ENCODE measurements at places on chromosomes 4 and X. TPM values are rescaled to one million over a fixed set of nuclear protein-coding genes. Genes with fewer than 3 reads are reported as not detected.

The GYPE gene
- total RNA-seq = 2.5 TPM

DNA sequence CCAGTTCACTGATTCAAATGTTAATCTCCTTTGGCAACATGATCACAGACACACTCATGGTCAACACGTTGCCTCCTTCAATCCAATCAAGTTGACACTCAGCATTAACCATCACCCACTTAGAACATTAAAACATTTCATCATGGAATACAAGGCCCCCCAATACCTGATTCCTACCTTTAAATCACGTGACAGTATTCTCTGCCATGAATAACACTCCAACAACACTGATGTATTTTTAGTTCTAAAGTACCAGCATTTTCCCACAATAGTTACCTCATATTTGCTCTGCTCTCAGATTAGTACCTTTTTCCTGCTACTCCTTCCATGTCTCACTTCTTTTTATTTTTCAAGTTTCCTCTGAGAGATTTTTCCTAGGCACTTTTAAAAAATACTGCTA is 19.6 kb downstream of the IL13RA2 start:
- no peaks in the 10 kb centered on the region for H3K4me1 ChIP-seq
- no peaks in the 10 kb centered on the region for H3K36me3 ChIP-seq
- no peak overlapping the region for H3K4me3 ChIP-seq
- H3K27me3 ChIP-seq = no peaks in the 10 kb centered on the region

DNA sequence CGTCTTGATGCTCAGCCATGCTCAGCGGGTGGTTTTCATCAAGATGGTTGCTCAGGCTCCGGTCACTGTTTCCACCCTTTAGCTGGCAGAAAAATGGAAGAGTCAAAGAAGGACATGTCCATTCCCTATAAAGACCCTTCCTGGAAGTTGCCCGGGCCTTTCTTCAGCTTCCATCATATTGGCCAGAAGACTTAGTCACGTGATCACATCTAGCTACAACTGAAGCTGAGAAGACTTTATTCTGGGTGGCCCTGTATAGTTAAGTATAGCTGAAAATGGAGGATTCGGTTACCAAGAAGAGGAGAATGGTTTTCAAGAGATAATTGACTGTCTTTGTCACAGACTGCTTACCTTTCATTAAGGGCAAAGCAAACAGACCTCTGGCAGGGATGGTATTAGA is 296.7 kb upstream of the CASK start:
- DNase-seq = no peak
- no peaks in the 10 kb centered on the region for H3K36me3 ChIP-seq
- H3K4me3 ChIP-seq = no peak overlapping the region
- H3K27me3 ChIP-seq = no peaks in the 10 kb centered on the region
- H3K27ac ChIP-seq = no peak overlapping the region
- H3K4me1 ChIP-seq = no peaks in the 10 kb centered on the region

DNA sequence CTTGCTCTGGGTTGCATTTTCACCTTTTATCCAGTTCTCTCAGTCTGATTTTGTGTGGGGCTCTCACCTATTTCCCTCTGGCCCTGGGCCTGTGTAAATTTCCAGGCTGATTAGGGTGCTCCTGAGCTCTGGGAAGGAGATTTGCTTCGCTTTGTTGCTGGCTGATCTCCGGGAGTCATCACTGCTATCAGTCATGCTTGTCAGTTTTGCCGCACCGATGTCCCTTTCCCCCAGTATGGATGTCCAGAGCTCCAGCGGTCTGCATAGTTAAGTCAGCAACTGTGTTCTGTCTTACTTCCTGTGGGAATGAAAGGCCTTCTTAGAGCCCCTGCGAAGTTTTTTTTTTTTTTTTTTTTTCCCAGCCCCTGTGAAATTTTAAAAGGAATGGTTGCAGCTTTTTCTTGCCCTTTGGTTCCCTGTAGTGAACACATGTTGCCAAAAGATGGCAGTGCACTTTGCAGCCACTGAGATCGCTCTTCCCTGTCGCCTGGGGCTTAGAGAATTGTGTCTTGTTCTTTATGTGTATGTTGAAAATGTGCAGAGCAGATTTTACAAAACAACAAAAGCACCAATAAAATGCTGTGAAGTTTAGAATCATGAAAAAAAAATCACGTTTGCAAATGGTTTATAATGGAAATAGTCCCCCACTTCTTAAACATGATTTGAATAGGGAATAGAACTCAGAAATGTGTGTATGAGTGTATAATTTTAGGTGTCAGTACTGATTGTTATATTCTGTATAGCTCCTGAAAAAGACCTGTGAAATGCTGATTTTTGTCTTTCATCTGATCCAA is 109.1 kb upstream of the SLC4A4 start:
- no peak for DNase-seq
- H3K36me3 ChIP-seq = no peaks in the 10 kb centered on the region
- H3K27me3 ChIP-seq = no peaks in the 10 kb centered on the region
- no peak overlapping the region for H3K27ac ChIP-seq
- peaks cover 26% of the 10 kb centered on the region for H3K4me1 ChIP-seq

The MAGEB1 gene
- not detected for total RNA-seq

- no peaks in the 10 kb centered on the region for H3K27me3 ChIP-seq
- peaks cover 7% of the 10 kb centered on the region for H3K36me3 ChIP-seq
- no peak for DNase-seq
- H3K4me3 ChIP-seq = no peak overlapping the region
- H3K4me1 ChIP-seq = no peaks in the 10 kb centered on the region
- H3K27ac ChIP-seq = no peak overlapping the region
Observed at GRCh38 chrX:132068405-132068804, 45.3 kb downstream of the STK26 start.

- no peaks in the 10 kb centered on the region for H3K4me1 ChIP-seq
- no peaks in the 10 kb centered on the region for H3K36me3 ChIP-seq
- H3K27ac ChIP-seq = no peak overlapping the region
- no peak for DNase-seq
- H3K27me3 ChIP-seq = no peaks in the 10 kb centered on the region
Observed at GRCh38 chr4:100848841-100849240, 331.0 kb upstream of the EMCN start.

GRCh38 chr4:158182736-158183135 is 9.9 kb upstream of the GASK1B start:
- no peak overlapping the region for H3K27ac ChIP-seq
- H3K4me1 ChIP-seq = no peaks in the 10 kb centered on the region
- no peak for DNase-seq
- H3K27me3 ChIP-seq = no peaks in the 10 kb centered on the region

The PLP1 gene
- 0.59 TPM for total RNA-seq

GRCh38 chr4:118752551-118752950 is 67.4 kb downstream of the METTL14 start:
- H3K4me3 ChIP-seq = no peak overlapping the region
- H3K36me3 ChIP-seq = peaks cover 53% of the 10 kb centered on the region
- no peak for DNase-seq
- H3K27me3 ChIP-seq = no peaks in the 10 kb centered on the region
- H3K27ac ChIP-seq = no peak overlapping the region
- peaks cover 7% of the 10 kb centered on the region for H3K4me1 ChIP-seq

The FAM9C gene
- total RNA-seq = not detected

DNA sequence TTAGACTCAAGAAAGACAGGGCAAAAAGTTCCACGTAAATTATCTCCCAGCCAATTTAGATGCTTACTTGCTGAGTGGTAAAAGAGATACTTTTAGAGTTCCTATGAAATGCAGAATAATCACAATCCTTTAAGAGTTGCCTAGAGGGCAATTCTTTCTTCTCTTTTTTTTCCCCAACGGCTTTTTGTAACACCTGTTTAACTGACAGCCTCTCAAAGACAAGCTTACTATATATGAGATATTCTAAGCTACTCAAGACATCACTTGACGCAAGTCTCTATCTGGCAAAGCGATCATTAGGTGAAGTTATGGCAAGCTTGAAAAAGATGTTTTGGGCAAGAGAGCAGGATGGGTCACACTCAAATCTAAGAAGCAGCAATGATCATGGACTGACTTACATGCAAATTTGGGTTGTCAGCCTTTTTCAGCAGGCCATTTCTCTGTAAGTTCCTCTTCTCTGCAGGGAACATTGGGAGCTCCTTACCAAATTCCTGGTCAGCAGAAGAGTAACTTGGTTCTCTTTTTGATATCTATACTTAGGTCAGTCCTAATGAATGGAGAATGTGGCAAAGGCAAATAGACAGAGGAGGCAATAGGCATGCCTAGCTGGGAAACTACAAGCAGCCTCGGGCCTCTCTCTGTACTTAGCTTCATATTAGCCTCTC is 162.9 kb upstream of the FGF13 start:
- H3K36me3 ChIP-seq = no peaks in the 10 kb centered on the region
- DNase-seq = no peak
- H3K4me1 ChIP-seq = no peaks in the 10 kb centered on the region
- H3K27ac ChIP-seq = no peak overlapping the region
- no peak overlapping the region for H3K4me3 ChIP-seq

DNA sequence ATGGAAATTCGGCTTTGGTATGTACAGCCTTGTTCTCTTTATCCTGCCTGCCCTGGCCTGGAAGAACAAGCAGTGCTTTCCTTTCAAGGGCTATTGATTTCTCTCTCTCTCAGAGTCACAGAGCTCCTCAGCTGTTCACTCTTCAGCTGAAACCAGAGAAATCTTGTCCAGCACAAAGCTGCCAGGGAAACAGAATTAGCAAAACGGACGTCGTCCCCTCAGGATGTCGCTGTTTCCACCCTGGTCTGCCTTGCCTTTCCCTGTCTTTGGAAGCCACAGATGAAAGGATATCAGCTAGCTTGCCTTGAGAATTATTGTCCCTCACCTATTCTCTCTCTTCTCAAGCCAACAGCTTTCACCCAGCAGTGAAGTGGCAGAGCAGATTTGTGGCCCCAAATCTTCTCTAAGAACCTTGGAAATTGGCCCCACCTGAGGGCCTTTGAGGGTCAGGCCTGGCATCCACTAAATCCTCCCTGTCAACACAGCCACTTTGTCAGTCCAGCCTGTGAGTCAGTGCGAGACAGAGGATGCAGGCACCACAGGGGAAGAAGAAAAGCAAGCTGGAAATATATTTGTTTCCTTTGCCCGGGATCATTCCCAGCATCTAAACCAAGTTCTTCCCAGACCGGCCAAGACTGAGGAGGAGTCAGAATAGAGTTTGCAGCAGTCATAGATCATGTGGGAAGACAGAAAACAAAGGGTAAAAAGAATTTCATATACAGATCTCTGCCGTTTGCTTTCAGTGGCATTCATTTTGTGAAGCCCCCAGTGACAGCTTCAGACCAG is 63.8 kb upstream of the MTM1 start:
- H3K27me3 ChIP-seq = no peaks in the 10 kb centered on the region
- no peak overlapping the region for H3K4me3 ChIP-seq
- peak overlapping the region; percentile 6 for H3K27ac ChIP-seq
- peaks cover 29% of the 10 kb centered on the region for H3K4me1 ChIP-seq
- H3K36me3 ChIP-seq = no peaks in the 10 kb centered on the region

The SULT1B1 gene
- 10.9 TPM for total RNA-seq

DNA sequence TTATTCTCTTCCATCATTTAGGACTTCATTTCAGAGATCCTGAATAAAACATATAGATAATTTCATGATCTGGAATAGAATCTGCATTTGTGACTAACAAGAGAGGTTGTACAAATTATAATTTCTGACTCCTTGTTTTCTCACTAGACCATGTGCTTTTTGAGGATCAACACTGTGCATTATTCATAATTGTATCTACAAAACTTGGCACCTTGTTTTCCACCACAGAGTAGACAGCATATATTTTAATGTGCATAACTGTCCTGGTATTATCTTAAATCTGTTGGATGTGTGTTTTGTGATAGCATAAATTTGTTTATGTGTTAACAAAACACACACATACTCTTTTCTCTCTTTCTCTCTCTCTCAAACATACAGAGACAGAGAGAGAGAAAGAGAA is 514.9 kb upstream of the GALNT7 start:
- no peaks in the 10 kb centered on the region for H3K27me3 ChIP-seq
- H3K36me3 ChIP-seq = no peaks in the 10 kb centered on the region
- no peak overlapping the region for H3K27ac ChIP-seq
- no peak overlapping the region for H3K4me3 ChIP-seq
- DNase-seq = no peak
- no peaks in the 10 kb centered on the region for H3K4me1 ChIP-seq

The DDIT4L gene
- 0.92 TPM for total RNA-seq

DNA sequence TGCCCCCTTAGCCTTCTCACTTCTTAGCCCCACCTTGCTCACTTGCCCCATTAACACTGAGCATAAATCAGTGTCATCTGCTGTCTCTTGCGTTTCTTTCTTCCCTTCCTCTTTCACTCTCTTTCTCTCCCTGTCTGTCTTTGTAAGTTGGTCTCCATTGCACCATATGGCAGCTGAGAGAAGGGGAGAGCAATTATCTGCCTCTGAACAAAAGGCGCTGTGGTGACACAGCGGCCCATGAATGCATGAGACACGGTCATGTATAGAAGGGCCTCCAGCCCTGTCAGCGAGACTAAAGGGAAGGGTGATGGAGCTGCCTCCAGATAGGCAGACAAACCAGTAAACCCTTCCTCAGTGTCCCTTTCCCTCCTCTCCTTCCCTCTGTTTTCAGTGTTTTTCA is 88.8 kb upstream of the PCDH18 start:
- H3K27ac ChIP-seq = no peak overlapping the region
- no peak for DNase-seq
- no peaks in the 10 kb centered on the region for H3K27me3 ChIP-seq

- H3K36me3 ChIP-seq = peaks cover 26% of the 10 kb centered on the region
- H3K27ac ChIP-seq = peak overlapping the region; percentile 88
- no peak for DNase-seq
- peaks cover 35% of the 10 kb centered on the region for H3K4me1 ChIP-seq
Observed at GRCh38 chr4:41935652-41936021, 408 bp downstream of the TMEM33 start.

The NEUROG2 gene
- not detected for total RNA-seq

GRCh38 chr4:134144337-134144736 is 57.3 kb downstream of the PABPC4L start:
- H3K4me1 ChIP-seq = no peaks in the 10 kb centered on the region
- no peak overlapping the region for H3K27ac ChIP-seq
- no peaks in the 10 kb centered on the region for H3K27me3 ChIP-seq
- no peaks in the 10 kb centered on the region for H3K36me3 ChIP-seq

GRCh38 chrX:150094996-150095395 is 156.7 kb upstream of the EOLA2 start:
- H3K27ac ChIP-seq = no peak overlapping the region
- H3K4me1 ChIP-seq = no peaks in the 10 kb centered on the region
- H3K36me3 ChIP-seq = no peaks in the 10 kb centered on the region
- no peaks in the 10 kb centered on the region for H3K27me3 ChIP-seq

Measured in lower lobe of right lung (tissue), 2 donors.